Uterus (tissue), 4 donors: ENCODE measurements at places on chromosomes 2 and 18. TPM values are rescaled to one million over a fixed set of nuclear protein-coding genes. Genes with fewer than 3 reads are reported as not detected.

GRCh38 chr2:160241251-160242137 lies 41.4 kb upstream of the ITGB6 start:
- no peak overlapping the region for H3K27ac ChIP-seq
- H3K4me3 ChIP-seq: no peak overlapping the region
- DNase-seq: peak; percentile 29
- H3K36me3 ChIP-seq: no peaks in the 10 kb centered on the region
- H3K27me3 ChIP-seq: no peaks in the 10 kb centered on the region
- no peaks in the 10 kb centered on the region for H3K4me1 ChIP-seq

Gene L3MBTL4
- 10.8 TPM for total RNA-seq

Gene IL1A
- total RNA-seq: not detected

DNA sequence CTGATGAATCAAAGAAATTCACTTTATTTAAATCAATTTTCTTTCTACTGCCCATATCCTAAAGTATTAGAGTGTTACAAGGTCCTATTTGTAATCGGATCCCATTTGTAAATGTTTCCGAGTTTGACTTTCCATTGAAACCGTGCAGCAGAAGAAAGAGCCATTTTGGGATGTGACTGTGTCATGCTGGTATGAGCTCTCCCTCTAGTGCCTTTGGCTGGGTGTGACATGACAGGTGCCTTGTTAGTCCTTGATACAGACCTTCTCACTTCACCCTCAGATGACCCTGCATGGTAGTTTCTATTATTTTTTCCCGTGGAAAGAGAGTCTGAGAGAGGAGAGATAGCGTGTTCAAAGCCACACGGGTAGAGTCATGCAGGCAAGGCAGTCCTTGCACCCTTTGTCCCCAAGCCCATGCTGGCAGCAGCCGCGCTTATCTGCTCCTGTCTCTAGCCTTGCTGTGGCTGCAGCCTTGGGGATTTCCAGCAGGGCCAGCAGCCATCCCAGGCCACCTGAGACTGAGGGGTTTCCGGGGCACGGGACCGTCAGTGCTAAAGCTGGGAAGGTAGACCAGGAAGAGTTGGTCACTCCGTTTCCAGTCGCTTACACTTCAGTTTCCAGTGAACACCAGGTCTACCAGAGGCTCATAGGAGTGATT lies 21.4 kb downstream of the CHMP1B start:
- no peaks in the 10 kb centered on the region for H3K36me3 ChIP-seq
- no peak overlapping the region for H3K27ac ChIP-seq
- DNase-seq: no peak
- H3K4me3 ChIP-seq: no peak overlapping the region
- no peaks in the 10 kb centered on the region for H3K4me1 ChIP-seq

DNA sequence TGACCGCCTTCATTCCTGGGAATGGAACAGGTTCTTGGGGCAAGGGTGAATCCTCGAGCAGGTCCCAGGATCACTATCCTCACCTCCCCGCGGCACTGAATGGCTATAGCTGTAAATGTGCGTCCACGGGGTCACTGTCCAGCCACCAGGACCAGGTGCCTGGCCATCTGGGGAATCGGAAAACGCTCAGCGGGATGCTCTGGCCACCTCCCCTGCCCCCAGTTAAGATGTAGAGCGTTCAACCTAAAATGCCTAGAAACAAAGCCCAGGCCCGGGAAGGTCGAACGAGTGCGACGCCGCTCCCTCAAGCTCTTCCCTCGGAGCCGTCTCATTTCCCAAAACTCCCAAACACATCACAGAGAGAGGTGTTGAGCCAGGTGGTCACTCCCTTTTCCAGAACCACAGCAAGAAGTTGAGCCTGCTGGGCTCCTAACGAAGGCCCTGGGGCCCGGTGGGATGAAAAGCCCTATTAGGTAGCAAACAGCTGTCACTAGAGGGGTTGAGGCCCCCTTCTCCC lies 795 bp upstream of the CAPN10 start:
- DNase-seq: no peak
- peaks cover 16% of the 10 kb centered on the region for H3K4me1 ChIP-seq
- peak overlapping the region; percentile 93 for H3K27ac ChIP-seq
- H3K27me3 ChIP-seq: no peaks in the 10 kb centered on the region
- H3K36me3 ChIP-seq: no peaks in the 10 kb centered on the region

GRCh38 chr2:237964578-237965404 lies 2.0 kb upstream of the UBE2F start:
- H3K27me3 ChIP-seq: no peaks in the 10 kb centered on the region
- peaks cover 16% of the 10 kb centered on the region for H3K4me1 ChIP-seq
- no peak overlapping the region for H3K4me3 ChIP-seq
- DNase-seq: no peak

Gene CNDP2
- 121 TPM for total RNA-seq

- H3K27ac ChIP-seq: no peak overlapping the region
- H3K4me1 ChIP-seq: no peaks in the 10 kb centered on the region
- no peaks in the 10 kb centered on the region for H3K36me3 ChIP-seq
- no peak overlapping the region for H3K4me3 ChIP-seq
- DNase-seq: no peak
Measured at GRCh38 chr2:17226941-17227490, 291.2 kb downstream of the RAD51AP2 start.

DNA sequence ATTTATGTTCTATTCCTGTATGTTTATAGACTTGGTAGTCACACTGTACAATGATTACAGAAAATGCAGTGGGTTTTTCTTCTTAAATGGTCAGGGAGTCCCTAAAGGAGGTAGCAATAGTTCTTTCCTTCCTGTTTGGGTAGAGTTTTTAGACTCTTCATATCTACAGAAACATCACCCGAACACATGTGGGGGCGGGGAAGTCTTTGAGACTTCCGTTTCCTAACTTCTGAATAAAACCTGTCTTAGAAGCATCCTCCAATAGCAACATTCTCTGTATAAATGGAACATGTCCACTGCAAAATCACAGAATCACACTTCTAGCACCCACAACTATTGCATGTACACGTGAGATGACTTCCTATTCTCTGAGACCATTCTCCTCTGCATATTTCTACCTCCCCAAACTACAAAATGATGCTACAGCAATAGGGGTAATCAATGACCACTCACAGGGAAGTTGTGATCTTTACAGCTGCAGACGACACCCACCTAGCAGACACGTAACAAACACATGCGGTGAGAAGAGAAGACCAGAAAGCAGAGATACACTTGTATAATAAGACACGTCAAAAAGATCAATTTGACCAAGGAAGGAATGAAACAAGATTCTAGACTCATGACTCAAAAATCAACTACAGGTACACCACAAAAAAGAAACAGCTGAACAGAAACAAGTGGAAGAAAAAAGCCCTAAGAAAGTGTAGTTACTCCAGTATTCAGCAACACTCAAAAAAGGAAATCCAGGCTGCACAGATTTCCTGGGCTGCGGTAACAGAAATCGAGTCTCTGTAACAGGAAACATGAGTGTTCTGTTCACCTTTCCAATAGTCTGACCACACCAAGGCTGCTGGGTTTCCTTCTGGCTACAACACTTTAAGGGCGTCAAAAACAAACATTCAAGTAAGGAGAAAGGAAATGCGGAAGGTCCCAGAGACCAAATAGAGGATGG lies 120.4 kb downstream of the ZNF516 start:
- H3K27ac ChIP-seq: no peak overlapping the region
- H3K4me1 ChIP-seq: no peaks in the 10 kb centered on the region
- no peaks in the 10 kb centered on the region for H3K36me3 ChIP-seq
- H3K27me3 ChIP-seq: no peaks in the 10 kb centered on the region

DNA sequence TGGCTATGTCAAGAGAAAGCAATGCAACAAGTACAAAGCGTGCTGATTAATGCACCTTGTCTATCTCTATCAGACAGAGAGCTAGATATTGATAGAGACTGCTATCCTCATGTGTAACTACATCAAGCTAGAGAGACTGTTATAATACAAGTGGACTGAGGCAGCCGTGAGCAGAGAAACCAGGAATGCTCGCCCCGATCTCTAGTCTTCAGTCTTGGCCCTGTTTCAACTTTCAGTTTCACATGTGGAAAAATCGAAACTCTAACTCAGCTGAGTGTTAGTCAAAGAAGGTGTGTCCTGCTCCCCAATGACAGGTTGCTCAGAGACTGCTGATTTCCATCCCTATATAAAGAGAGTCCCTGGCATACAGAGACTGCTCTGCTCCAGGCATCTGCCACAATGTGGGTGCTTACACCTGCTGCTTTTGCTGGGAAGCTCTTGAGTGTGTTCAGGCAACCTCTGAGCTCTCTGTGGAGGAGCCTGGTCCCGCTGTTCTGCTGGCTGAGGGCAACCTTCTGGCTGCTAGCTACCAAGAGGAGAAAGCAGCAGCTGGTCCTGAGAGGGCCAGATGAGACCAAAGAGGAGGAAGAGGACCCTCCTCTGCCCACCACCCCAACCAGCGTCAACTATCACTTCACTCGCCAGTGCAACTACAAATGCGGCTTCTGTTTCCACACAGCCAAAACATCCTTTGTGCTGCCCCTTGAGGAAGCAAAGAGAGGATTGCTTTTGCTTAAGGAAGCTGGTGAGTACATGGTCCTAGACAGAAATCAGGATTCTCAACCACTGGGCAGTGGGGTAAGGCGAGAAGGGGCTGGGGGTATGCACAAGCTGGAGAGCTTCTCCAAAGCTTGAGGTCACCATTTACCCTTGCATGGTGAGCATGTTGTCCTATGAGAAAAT lies at the start of gene RSAD2:
RSAD2 (plus strand) TSS at position 376 of the 903 bp plus-strand sequence; CDS start at position 400, 24 bp downstream.
- peak within 1 kb of the TSS; percentile 41 for H3K4me3 ChIP-seq
- peak within 1 kb of the TSS; percentile 75 for H3K27ac ChIP-seq
- DNase-seq: peak; percentile 36
- H3K36me3 ChIP-seq: no peaks in the 10 kb centered on the region
- no peaks in the 10 kb centered on the region for H3K4me1 ChIP-seq
- H3K27me3 ChIP-seq: no peaks in the 10 kb centered on the region

Gene XIRP2
- total RNA-seq: not detected

GRCh38 chr2:10530607-10531239 lies 82.6 kb upstream of the ODC1 start:
- no peak overlapping the region for H3K4me3 ChIP-seq
- no peak for DNase-seq
- no peaks in the 10 kb centered on the region for H3K4me1 ChIP-seq
- no peaks in the 10 kb centered on the region for H3K36me3 ChIP-seq

DNA sequence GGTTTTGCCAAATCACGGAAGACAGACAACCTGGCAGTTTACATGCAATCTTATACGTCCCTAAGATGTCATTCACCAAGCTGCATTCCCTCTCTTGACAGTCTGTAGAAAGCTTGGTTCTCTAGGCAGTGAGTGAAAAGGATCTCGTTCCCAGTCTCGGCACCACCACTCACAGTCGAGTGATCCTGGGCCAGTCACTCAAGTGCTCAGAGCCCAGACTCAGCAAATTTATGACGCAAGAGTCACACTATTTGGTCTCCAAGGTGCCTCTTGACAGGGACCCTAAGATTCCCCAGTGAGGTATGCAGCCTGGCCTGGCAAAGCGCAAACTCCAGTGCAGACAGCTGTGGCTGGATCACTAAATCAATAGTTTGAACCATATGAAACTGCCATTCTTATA lies 77.9 kb downstream of the EIPR1 start:
- DNase-seq: no peak
- H3K36me3 ChIP-seq: no peaks in the 10 kb centered on the region
- no peak overlapping the region for H3K4me3 ChIP-seq
- no peaks in the 10 kb centered on the region for H3K27me3 ChIP-seq
- H3K27ac ChIP-seq: no peak overlapping the region

DNA sequence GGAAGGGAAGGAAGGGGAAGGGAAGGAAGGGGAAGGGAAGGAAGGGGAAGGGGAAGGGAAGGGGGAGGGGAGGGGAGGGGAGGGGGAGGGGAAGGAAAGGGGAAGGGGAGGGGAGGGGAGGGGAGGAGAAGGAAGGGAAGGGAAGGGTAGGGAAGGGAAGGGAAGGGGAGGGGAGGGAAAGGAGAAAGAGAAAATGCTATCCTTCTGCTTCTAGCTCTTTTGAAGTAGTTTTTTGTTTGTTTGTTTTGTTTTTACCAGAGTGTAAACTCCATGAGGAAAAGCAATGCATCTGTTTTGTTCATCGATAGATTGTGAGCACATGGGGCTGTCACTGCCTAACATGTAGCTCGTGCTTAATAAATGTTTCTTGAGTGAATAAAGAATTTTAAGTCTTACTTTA lies 1592.7 kb upstream of the ACVR2A start:
- H3K4me3 ChIP-seq: no peak overlapping the region
- no peak overlapping the region for H3K27ac ChIP-seq
- no peaks in the 10 kb centered on the region for H3K36me3 ChIP-seq
- no peaks in the 10 kb centered on the region for H3K27me3 ChIP-seq
- no peaks in the 10 kb centered on the region for H3K4me1 ChIP-seq

DNA sequence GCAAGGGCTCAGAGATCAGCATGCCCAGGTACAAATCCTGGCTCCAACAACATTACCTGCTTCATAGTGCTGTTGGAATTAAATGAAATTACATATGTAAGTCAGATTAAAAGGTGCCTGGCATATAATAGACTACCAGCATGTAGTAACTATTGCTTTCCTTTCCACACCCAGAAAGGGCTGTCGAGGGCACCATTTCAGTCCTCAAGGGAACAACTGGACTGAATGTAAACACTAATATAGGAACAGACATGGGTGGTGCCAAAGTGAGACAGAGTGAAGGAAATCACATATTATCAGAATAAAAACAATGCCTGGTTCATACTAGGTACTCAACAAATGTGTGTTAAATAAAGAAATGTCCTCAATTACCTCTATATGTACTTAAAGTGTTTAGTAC lies 43.3 kb downstream of the FAP start:
- no peak for DNase-seq
- no peak overlapping the region for H3K27ac ChIP-seq
- H3K27me3 ChIP-seq: no peaks in the 10 kb centered on the region
- H3K4me3 ChIP-seq: no peak overlapping the region
- H3K4me1 ChIP-seq: no peaks in the 10 kb centered on the region
- no peaks in the 10 kb centered on the region for H3K36me3 ChIP-seq

GRCh38 chr2:142791335-142791734 lies 86.1 kb upstream of the KYNU start:
- H3K27me3 ChIP-seq: no peaks in the 10 kb centered on the region
- no peak overlapping the region for H3K27ac ChIP-seq
- no peak for DNase-seq
- H3K4me1 ChIP-seq: no peaks in the 10 kb centered on the region
- H3K4me3 ChIP-seq: no peak overlapping the region
- H3K36me3 ChIP-seq: no peaks in the 10 kb centered on the region

GRCh38 chr2:9590641-9591040 lies 35.0 kb upstream of the ADAM17 start:
- H3K27me3 ChIP-seq: no peaks in the 10 kb centered on the region
- H3K27ac ChIP-seq: no peak overlapping the region
- H3K4me1 ChIP-seq: no peaks in the 10 kb centered on the region
- H3K4me3 ChIP-seq: no peak overlapping the region
- no peak for DNase-seq

DNA sequence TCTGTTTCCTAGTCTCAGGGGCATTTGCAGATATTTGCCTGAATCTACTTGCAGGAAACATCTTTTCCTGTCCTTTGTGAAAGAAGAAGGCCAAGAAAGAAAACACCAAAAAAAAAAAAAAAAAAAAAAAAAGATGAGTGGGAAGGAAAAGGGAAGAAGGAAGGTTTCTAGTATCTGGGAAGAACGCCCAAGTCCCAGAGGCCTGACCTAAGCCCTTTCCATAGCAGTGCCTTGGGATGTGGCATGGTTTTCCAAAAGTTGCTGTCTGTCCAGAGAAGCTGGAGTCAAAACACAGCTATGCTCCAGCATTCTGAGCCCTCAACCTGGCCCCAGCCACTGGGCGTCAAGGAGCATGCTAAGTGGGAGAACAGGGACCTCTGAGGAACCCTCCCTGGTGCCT lies 123.5 kb downstream of the INHBB start:
- no peaks in the 10 kb centered on the region for H3K27me3 ChIP-seq
- H3K36me3 ChIP-seq: no peaks in the 10 kb centered on the region

GRCh38 chr18:48948112-48949049 lies 2.4 kb downstream of the SMAD7 start:
- no peaks in the 10 kb centered on the region for H3K27me3 ChIP-seq
- peaks cover 30% of the 10 kb centered on the region for H3K4me1 ChIP-seq
- H3K27ac ChIP-seq: peak overlapping the region; percentile 99
- no peak for DNase-seq
- H3K36me3 ChIP-seq: no peaks in the 10 kb centered on the region
- peak overlapping the region; percentile 71 for H3K4me3 ChIP-seq

Gene CD207
- not detected for total RNA-seq
